ENCODE measurements at places on chromosomes 3 and 15.

DNA sequence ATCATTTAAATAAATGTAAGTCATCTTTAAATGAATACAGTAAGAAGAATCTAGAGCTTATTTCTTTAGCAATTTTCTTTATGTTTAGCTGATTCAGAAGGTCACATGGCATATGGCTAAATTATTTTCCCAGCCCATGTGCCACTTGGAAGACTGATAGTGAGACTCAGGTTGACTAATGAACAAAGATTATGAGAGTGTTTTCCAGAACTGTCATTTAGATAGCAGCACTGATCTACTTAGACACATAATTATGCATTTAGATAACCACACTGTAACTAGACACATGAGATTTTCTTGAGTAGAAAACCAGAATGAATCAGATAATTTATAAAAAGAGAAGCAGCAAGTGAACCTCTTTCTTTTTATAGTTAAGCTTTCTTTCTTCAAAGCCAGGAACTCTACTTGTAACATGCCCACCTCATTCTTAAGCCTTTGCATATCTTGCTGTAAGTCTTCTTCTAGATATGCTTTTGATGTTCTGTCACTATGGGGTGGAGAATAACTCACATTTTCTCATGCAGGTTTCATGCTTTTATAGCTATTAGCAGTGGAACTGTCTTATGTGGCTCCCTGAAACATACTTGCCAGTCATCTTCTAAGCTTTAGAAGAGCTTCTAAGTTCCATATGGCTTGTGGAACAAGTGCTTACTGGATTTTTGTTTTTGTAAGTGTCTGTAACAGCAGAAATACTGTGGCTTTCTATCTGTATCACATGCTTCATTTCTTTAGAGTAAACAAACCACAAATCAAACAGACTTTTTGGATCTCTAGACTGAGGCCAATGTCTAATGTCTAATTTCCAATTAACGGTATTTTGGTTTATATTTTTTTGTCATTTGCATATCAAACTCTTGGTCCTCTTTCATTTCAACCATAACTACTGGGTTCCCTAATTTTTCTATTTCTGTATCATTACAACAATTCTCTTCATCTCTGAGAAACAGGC lies 101.4 kb downstream of the LMLN start:
- no peak for DNase-seq

DNA sequence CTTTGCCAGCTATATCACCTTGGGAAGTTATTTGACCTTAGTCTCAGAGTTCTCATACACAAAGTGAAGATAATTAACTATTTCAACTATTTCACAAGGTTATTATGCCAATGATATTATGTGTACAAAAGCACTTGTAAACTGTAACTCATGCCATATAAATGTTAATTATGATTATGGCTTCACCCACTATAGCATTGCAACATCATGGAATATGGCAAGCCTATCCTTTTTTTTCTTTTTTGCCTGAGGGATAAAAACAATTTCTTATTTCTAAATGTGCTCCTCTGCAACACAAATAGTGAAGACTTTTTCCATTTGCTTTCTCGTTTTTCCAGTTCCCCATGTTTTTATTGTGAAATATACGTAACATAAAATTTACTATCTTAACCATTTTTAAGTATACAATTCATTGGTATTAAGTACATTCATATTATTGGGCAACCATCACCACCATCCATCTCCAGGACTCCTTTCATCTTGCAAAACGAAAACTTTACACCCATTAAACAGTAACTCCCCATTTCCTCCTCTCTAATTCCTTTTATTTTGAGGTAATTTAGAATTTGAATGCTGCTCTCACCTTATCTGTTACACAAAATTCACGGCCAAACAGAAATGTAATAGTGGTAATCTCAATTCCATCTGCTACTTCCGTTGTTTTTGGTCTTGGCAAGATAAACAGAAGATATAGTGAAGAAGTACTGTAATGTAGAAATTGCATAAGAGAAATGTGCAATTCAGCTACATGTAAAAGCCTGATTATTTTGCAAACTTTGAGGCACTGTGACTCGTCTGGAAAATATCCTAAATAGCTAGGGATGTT lies 46.3 kb downstream of the NANOGP8 start:
- no peak for DNase-seq

GRCh38 chr3:156723182-156723619 lies 48.8 kb downstream of the TIPARP start:
- DNase-seq, result no peak

- DNase-seq, result no peak
Measured at GRCh38 chr3:26281284-26281985, 341.1 kb upstream of the LRRC3B start.

DNA sequence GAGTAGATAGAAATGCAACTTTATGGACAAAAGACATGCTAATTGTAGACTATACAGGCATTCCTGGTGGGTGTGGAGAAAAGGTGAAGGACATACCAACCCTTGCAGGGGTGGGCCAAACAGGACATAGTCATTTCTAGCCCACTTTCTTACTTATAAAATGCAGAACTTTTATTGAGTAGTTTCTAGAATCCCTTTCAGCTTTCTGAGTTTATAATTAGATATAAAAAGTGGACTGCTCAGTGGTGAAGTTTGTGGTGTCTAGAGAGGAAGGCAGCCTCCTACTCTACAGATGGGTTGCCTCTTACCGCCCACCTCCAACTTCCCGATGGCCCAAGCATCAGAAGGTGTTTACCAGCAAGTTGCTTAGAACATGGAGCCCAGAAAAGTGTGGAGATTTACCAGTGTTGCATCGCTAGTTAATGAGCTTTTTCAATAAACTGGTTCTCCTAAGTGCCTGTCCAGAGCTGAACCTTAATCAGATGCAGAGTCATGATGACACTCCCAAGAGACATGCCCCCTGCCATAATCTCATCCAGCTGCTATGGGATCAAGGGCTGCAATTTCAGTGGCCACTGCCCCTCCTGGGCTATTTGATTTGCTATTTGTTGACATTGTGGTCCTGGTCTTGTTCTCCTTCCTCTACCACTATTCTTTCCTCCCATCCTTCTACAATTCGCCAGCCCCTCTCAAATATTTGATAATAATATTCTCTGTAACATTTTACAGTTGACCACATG lies 77.5 kb upstream of the STRIT1 start:
- no peak for DNase-seq

DNA sequence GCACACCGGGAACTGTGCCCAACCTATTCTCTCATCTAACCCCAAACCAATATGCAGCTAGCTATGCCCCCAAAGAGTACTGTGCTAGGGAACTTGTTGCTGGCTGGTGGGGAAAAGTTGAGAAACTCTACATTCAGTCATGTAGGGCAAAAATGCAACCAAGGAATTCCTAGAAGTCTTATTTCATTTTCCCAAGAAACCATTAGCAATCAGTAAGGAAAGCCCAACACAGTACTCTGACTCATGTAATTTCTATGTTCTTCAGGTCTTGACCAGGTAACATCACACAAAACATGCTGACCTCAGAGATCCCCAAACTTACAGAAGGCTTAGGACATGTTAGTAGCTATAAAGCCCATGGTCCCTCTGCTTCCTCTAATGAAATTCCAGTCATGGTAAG lies 52.1 kb downstream of the TASOR start:
- no peak for DNase-seq

DNA sequence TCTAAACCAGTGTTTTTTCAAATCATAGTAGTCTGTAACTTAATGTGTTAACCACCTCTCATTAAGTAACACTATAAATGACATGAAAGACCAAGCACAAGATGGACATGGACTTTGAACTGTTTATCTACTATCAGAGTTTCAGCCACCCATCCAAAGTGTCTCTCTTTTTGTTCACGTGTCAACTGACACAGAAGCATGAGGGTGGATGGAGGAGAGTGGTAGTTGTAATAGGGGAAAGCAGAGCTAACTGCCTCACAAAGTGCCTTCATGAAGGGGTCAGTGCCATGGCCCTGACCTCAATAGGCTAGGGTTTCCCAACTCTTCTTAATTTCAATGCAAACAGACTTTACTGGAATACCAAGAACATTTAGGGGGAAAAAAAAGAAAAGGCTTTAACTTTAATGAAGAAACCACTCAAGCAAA lies 32.1 kb upstream of the TRPM7 start:
- DNase-seq, result no peak

DNA sequence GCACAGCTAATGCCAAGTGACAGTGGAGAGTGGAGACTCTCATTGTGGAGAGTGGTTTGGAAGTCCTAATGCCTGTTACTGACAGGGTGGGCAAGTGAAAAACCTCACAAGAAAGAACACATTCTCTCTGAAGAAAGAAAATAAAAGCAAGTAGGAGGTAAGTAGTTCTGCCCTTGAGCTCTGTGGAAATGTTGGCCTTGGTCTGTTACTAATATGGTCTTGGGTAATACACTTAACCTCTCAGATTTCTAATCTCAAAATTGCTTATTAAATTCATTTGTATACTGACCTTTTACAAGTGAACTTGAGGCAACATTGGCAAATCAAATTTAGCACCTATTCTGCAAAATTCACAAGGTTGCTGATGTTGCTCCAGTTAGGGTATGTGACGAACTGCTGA lies 291.6 kb upstream of the CBLB start:
- no peak for DNase-seq

DNA sequence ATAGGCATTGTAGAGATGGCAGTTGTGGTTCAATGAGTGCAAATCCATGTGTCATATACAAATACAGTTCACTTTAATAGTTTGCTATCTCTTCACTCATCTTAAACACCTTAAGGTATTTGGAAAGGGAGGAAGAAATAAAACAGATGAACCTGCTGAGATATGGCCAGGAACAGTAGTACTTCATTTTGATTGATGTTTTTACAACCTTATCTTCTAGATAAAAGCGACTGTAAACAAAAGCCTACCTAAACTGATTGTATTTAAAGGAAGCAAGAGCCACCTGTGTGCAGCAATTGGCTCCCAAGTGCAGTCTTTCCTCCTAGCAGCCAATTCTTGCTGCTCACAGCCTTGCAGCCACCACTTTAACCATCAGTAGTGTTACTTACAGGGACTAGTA lies 217.7 kb downstream of the CDIN1 start:
- no peak for DNase-seq

GRCh38 chr3:172087198-172087597 lies 47.8 kb downstream of the FNDC3B start:
- DNase-seq, result no peak

DNA sequence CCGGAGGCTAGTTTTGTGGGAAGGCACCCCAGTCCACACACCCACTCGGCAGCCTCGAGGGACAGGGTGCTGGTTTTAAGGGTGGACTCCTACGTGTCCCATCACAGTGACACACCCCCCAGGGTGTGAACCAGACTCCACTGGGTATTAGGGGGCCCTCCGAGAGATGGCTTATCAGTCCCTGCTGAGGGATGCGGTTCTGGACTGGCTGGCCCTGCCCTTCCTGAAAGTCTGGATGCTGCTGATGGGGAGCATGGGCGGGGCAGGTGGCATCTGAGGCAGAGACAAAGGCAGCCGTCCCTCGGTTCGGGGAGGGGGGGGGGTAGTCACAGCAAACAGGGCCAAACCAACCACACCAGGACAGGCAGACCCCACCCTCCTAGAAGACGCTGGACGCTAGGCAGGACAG lies 939 bp upstream of the ULK3 start:
- DNase-seq, result no peak

GRCh38 chr3:174276826-174277225 lies 582.3 kb upstream of the NAALADL2 start:
- no peak for DNase-seq

DNA sequence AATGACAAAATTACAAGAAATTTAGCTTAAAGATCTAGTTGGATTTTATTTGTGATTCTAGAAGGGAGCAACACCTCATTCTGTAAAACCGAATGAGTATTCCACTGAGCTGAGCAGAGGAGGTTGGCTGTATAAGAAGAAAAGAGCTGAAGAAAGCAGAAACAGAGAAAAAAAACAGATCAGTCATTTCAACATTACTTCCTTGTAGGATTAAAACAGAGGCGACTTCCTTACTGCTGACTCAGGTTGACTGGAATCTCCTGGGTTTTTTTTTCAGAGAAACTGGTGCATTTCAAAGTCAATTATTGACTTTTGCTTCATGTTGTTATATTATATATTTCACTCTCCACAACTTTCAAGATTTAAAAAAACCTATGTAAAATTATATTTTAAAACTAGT lies 368.1 kb upstream of the UBE2E2 start:
- DNase-seq, result no peak

- no peak for DNase-seq
Measured at GRCh38 chr15:66570327-66570726, 4.5 kb upstream of the LCTL start.

- DNase-seq, result no peak
Measured at GRCh38 chr3:116390318-116390717, 55.0 kb downstream of the LSAMP start.

- no peak for DNase-seq
Measured at GRCh38 chr15:72835294-72835890, 51.8 kb upstream of the ADPGK start.

GRCh38 chr15:44882499-44882968 lies 74.0 kb upstream of the TERB2 start:
- DNase-seq, result no peak

- no peak for DNase-seq
Measured at GRCh38 chr15:89426500-89426899, 69.9 kb downstream of the RHCG start.

- DNase-seq, result no peak
Measured at GRCh38 chr3:64805248-64805647, 117.4 kb upstream of the ADAMTS9 start.

DNA sequence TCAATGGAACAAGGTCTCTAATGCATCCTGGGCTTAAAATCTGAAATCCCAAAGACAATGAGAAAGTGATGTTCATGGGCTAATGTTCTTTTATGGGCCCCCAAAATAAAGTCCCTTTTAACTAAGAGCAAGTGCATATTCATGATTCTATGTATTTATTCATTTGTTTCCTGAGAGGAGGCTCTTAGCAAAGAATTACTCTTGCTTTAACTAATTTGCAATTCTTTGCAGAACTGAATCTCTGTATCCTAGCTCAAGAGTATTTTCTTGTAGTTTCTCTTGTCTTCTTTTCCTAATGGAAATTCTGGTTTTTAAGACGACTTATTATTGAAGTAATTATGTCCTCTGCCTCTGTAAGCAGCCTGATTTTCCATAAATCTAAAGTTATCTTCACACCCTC lies 202.2 kb upstream of the TP63 start:
- no peak for DNase-seq

- no peak for DNase-seq
Measured at GRCh38 chr15:41337631-41338522, 5.2 kb downstream of the NUSAP1 start.

DNA sequence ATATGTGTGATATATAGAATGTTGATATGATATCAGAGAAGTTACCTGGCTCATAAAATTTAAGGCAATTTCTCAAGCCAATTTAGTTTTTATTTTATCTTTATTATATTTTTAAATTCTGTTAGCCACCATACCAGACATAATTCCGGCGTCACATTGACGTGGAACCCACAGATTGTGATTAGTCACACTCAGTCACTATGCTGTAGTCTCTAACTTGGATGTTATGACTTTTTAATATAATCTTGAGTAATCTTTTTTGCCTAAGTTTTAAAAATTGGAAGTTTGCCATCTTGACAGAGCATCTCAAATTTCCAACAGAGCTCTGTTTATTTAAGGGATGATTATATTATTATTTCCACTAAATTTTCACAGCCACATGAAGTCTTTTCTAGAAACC lies 9.7 kb upstream of the DCLK3 start:
- no peak for DNase-seq

GRCh38 chr3:100992231-100993012 lies 799 bp downstream of the ABI3BP start:
- no peak for DNase-seq
